ENCODE measurements at places on chromosomes 1 and 21.

DNA sequence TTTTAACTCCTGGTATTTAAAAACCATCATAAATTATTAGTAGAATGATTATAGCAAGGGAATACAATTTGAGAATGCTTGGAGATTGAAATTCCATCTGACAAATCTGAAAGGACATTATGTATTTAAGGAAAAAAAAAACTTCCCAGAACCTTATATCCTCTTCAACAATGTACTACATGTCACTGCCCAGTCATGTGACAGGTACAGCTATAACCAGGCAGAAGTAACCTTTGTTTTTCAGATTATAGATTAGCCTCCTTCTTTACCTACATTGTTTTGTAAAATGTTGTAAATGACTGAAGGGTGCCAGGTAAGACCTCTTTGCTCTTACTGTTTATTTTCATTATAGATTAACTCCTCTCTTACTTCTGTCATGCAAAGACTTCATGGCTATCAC lies 96.9 kb downstream of the KCNJ6 start:
- DNase-seq = no peak

GRCh38 chr21:33069994-33070743 lies at the start of gene OLIG1:
TSS of gene OLIG1 (plus strand) at chr21:33070141. CDS start at chr21:33070247, 106 bp downstream.
- DNase-seq = peak; percentile 35

GRCh38 chr1:32924881-32925344 lies 23.7 kb upstream of the TMEM54 start:
- peak; percentile 81 for DNase-seq

DNA sequence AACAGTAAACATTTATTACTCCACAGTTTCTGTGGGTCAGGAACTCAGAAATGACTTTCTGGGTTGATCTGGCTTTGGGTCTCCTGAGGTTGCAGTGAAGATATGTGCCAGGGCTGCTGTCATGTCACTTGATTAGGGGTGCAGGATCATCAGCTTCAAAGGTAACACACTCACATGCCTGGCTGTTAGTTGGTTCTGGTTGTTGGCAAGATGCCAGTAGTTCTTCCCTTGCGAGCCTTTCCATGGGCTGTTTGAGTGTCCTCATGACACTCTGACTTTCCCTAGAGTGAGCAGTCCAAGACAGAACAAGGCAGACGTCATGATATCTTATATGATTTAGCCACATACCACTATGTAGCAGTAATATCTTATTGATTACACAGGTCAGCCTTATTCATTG lies 1.8 kb downstream of the SWT1 start:
- DNase-seq = no peak

DNA sequence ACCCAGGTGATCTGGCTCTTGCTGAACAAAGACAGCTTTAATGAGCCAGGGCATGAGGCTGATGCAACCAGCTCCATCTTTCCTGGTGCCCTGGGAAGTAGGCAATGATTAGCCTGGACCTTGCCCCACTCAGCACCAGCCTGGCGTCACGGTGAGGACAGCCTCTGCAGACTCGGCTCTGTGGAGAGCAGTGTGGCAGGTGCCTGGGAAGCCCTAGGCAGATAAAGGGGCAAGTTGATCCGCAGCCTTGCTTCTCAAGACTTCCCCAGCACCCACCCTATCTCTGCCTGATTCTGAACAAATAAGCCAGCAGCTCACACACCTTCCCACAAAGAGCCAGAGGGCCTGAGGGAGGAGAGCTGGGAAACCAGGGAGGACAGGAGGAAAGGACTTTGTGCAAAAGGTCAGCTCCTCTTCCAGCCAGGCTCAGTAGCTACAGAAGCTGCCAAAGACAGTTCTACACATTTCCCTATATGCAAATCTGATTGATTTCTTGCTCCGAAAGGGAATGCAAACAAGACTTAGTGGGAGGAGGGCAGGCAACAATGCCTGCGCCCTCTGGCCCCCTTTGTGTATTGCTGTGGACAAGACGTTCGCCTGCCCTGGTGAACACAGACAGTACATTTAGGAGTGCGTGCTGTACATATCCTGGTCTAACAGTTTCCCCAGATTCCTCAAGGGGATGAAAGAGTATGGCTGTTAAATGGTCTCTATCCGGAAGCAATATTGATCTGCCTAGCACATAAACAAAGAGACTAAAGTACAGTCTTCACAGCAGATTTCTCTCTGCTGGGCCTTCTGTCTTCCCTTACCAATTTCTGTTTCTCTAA lies 63.8 kb downstream of the BCAR3 start:
- DNase-seq = peak; percentile 88

- no peak for DNase-seq
These were observed 225.4 kb downstream of the CAMTA1 start for GRCh38 chr1:7010534-7011200.

GRCh38 chr1:25105836-25106235 lies 126.5 kb downstream of the SYF2 start:
- no peak for DNase-seq

DNA sequence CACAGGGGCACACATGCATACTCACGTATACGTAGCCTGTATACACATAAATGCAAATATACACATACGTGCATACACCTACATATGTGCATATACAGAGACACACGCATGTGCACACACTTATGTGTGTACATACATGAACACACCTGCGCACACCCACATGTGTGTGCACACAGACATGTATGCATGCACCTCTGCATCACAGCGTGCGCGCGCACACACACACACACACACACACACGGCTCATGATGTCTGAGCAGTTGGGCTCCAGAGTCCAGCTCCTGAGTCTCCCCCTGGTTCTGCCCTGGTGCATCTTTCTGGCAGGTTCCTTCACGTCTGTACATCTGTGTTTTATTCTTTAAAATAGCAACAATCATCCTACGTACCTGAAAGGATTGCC lies 600.5 kb downstream of the NPHP4 start:
- no peak for DNase-seq

DNA sequence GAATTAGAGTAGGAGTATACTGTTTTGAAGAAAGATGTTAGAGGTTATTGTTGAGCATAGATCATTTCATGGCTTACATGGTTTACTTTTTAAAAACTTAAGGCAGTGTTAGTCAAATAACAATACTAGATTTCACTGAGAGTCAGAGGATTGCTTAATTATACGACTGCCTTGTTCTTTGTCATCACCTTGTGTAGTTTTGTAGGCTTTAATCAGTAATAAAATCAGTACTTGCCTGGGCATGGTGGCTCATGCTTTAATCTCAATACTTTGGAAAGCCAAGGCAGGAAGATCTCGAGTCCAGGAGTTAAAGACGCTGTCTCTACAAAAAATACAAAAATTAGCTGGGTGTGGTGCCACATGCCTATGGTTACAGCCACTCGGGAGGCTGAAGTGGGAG lies 41.3 kb upstream of the GPR52 start:
- DNase-seq = no peak

GRCh38 chr1:11826946-11827345 lies 20.6 kb downstream of the NPPA start:
- DNase-seq = no peak

DNA sequence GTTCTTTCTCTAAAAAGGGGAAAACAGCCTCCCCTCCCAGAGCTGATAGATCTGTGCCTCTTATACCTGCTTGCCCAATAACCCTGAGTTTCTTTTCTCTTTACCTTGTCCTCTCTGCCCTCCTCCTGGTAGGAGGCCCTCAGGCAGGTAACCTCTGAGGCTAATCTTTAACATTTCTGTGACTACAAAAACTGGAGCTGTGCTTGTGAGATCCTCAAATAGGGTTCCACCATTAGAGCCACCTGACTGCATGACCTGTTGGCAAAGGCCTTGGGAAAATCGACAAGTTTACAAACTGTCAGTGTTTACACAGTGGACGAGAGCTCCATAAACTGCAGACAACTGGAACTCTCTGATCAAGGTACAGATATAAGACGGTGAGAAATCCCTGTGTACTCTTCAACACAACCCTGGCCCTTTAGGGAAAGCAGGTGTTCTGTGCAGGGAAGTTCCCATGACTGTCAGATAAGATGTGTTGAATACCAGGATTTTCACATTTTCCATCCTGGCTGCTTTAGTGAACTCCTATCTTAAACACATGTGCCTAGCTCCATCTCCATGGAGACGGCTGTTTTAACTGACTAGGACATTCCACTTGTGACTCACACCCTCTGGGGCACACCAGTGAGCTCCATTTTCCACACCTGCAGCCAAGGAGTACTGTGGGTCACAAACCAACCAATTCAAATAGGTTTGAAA lies 38.3 kb downstream of the ECE1 start:
- DNase-seq = peak; percentile 76

DNA sequence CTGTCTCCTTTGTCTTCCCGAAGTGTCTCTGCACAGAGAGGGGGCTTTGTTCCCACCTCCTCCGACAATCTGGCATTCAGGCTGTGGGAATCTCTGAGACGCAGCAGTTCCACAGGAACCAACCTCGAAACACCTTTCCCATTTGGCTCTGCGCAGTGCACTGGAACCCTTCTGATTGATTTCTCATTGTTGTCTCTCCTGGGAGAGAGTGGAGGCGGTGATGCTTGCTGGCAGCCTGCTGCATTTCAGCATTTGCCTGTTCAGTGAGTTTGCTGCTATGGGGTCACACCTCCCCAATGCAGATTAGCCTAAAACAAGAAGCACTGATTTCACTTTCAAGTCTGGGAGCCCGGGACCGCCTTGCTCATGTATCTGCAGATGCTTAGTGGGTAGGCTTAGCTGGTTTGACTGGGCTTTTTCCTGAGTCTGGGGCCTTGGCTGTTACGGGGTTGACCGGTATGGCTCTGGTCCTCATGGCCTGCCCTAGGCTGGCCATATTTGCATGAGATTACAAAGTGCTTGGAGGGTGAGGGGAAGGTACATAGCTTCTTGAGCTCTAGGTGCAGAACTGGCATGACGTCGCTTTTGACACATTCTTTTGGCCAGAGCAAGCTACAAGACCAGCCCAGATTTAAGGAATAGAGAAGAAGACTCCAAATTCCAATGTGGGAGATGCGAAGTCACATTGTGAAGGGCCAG lies 695.3 kb downstream of the PTPRU start:
- DNase-seq = no peak

GRCh38 chr21:28790335-28790734 lies 202.3 kb downstream of the LTN1 start:
- no peak for DNase-seq

DNA sequence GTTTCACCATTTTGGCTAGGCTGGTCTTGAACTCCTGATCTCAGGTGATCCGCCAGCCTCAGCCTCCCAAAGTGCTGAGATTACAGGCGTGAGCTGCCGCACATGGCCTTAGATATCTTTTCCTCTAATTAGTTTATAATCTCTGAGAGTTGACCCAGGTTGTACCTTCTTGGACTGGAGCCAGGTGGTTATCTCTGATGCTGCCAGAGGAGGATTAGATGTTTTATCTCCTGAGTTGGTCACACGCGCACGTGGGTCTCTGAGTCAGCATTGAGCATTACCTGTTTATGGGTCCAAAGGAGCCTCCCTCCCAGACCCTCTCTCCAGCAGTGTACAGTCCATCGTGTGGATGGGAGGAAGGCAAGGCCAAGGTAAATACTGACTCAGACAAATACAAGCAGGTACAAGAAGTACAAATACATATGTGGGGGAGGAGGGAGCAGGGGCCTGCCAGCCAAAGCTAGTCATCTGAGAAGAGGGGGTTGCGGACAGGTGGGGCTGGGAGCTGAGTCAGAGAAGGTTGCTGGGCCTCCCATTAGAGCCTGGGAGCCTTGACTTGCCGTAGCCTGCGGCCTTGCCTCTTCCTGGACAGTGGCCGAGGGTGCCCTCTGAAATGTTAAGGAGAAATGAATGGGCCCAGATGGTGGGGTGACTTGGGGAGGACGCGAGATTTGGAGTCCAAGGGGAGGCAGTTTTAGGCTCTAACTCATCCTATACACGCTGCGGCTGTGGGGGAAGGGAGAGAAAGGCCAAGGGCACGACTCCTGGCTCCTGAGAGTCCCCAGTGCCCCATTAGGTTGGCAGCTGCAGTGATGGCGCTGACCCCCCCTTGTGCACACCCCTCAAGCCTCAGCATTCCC lies 13.1 kb downstream of the IL6R start:
- DNase-seq = peak; percentile 81

GRCh38 chr1:37719572-37720195 lies 27.4 kb downstream of the CDCA8 start:
- DNase-seq = no peak

GRCh38 chr1:69269491-69269890 lies 298.2 kb upstream of the LRRC7 start:
- DNase-seq = no peak

DNA sequence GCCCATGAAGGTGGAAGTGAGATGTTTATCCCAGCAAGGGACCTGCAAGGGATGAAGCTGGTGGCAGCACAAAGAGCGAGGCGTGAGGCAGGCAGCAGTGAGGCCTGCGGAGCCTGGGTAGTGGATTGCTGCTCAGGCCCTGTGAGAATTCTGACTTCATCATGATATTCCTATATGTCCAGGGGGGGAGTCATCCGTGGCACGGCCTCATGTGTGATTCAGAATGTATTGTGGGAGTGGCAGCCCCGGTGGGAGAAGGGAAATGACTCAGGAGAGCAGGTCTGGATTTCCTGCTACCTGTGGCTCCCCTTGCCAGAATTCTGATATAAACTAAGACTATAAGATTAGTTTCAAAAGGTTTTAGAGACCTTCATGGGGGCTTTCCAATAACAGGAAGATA lies 240.9 kb downstream of the CAMTA1 start:
- no peak for DNase-seq

DNA sequence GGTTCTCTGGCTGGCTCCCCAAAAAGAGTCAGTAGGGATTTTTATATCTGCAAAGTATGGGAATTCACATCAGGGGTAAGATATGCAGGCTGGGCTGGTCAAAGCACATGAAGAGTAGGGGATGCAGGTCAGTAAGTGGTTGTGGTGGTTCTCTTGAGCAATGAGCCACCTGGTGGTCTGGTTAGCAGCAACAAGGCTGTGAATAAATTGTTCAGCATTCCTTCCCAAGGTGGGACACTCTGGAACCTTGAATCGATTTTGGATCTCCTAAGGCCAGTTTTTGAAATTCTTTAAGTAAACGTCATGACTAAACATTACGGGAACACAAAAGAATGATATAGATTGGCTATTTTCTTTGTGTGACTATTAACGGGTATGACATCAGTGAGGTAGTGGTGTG lies 563.0 kb upstream of the NEGR1 start:
- no peak for DNase-seq

DNA sequence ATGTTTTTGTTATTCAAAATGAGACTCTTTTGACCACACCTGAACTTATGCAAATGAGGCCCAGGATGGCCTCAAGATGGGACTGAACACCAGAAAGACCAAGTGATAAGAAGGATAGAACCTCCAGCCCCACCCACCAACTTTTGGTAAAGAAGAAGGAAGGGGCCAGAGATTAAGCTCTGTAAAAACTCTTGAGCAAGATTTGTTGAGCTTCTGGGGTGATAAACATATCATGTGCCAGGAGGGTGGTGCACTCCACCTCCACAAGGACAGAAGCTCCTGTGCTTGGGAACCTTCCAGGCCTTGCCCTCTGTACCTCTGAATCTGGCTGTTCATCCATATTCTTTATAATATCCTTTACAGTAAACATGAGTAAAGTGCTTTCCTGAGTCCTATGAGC lies 5.3 kb downstream of the RSPH1 start:
- DNase-seq = peak; percentile 75

Measured in left colon (tissue), 2 donors.